Calu3 (cell line): ENCODE measurements at places on chromosomes 2 and 18.

DNA sequence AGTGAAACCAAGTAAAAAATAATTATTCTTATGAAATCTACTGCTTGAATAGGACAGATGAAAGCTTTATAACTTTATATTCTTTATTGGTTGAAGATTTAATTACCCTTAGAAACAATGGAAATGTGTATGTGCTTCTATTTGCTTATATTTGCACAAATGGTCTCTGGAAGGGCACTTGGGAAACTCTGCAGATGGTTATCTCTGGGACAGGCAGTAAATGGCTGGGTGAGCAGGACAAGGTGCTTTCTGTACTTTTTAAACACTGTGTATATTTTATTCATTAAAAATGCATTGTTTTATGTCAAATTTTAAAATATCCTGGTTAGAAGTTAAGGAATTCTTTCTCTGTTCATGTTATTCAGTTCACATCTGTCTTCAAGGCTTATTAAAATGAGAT is 131.1 kb downstream of the LRRTM4 start:
- no peaks in the 10 kb centered on the region for H3K4me1 ChIP-seq
- no peak overlapping the region for H3K4me3 ChIP-seq
- no peaks in the 10 kb centered on the region for H3K27me3 ChIP-seq
- no peaks in the 10 kb centered on the region for H3K36me3 ChIP-seq
- H3K27ac ChIP-seq, result no peak overlapping the region

- no peak overlapping the region for H3K4me3 ChIP-seq
- no peaks in the 10 kb centered on the region for H3K36me3 ChIP-seq
- no peak for DNase-seq
- H3K27ac ChIP-seq, result no peak overlapping the region
Observed at GRCh38 chr2:144679942-144680341, 160.0 kb upstream of the ZEB2 start.

DNA sequence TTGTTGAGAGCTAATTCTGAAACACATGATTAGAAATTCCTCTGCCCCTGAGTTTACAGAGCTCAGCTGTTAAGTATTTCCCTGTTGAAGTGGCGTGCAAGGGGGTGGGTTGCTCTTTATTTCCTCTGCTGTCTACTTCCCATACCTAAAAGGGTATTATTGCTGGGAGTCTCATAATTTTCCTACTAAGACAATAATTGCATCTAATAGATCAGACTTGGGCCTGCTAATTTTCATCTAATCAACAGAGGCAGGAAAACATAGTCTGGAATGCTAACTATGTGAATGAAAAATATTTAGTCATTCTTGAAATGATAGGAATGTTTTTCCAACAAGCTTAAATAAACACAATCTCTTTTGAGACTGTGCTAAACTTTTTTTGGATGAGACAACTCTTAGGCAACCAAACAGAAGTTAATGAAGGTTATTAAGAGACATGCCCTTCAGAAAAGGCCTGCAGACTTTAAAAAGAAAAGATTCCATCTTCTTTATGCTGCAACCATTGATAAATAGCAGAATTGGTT is 111.4 kb downstream of the FEZ2 start:
- no peaks in the 10 kb centered on the region for H3K36me3 ChIP-seq
- peaks cover 65% of the 10 kb centered on the region for H3K4me1 ChIP-seq
- no peaks in the 10 kb centered on the region for H3K27me3 ChIP-seq
- H3K27ac ChIP-seq, result peak overlapping the region; percentile 83
- DNase-seq, result no peak

DNA sequence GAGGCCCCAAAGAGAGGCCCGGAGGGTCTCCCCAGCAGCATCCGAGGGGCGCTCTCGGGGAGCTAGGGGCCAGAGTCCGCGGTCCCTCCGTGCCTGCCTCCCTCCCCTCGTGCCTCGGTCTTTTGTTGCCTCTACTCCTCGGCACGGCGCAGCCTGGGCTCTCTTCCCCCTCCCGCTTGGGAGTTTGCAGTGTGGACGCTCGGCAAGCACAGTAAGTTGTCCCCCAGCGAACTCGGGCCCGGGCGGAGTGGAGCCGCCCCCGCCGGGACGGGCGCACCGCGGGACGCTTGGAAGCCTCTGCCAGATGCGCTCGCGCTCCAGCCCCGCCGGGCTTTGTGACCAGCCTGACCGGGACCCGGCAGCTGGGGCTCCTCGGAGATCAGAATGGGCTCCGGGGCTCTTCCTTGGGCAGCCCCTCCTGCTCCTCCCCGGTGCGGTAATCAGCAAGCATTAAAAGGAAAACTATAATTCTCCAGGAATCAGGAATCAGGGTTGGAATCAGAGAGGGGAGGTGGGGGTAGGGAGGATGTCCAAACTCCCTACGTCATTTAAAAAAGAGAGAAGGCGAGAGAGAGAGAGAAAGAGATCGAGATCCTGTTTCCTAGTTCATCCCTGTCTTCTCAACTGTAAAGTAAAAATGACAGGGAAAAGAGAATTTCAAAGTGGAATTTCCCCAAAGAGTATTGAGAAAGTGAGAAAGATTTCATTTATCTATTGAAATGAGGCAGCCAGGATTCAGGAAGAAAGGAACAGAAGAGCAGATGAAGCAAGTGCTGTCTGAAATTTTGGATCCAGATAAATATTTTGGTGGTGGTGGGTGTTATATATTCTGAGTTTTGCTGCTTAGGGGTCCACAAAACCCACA is 786 bp upstream of the TMEM200C start:
- H3K4me1 ChIP-seq, result peaks cover 14% of the 10 kb centered on the region
- no peak for DNase-seq
- peaks cover 15% of the 10 kb centered on the region for H3K27me3 ChIP-seq
- H3K27ac ChIP-seq, result no peak overlapping the region

DNA sequence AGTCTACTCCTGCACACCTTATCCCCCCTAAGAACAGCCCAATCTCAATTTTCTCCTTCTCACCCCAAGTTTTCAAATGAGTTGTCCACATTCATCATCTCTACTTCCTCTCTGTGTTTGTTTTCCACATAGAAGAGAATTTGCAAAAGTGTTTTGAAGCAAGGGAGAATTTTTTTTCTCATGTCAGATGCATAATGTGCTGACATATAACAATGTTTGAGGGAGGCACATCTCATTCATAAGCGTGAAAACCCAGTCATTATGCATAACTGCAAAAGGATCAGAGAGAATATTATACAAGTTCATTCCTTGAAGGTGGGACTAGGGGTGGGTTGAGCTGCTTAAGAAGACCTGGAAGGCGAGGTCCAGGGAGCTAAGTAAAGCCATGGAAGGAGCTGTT is 80.8 kb upstream of the SLC1A4 start:
- H3K27me3 ChIP-seq, result no peaks in the 10 kb centered on the region
- no peak overlapping the region for H3K4me3 ChIP-seq
- DNase-seq, result no peak

- H3K4me3 ChIP-seq, result peak overlapping the region; percentile 86
- H3K4me1 ChIP-seq, result peaks cover 15% of the 10 kb centered on the region
- H3K36me3 ChIP-seq, result peaks cover 39% of the 10 kb centered on the region
- peaks cover 3% of the 10 kb centered on the region for H3K27me3 ChIP-seq
- peak overlapping the region; percentile 93 for H3K27ac ChIP-seq
Observed at GRCh38 chr18:9914584-9915290, 921 bp downstream of the VAPA start.

GRCh38 chr2:625415-626333 is 51.5 kb downstream of the TMEM18 start:
- no peaks in the 10 kb centered on the region for H3K27me3 ChIP-seq
- no peak overlapping the region for H3K4me3 ChIP-seq
- H3K4me1 ChIP-seq, result no peaks in the 10 kb centered on the region
- no peak overlapping the region for H3K27ac ChIP-seq
- peaks cover 7% of the 10 kb centered on the region for H3K36me3 ChIP-seq
- no peak for DNase-seq
